ENCODE measurements at places on chromosomes 16 and 17.

DNA sequence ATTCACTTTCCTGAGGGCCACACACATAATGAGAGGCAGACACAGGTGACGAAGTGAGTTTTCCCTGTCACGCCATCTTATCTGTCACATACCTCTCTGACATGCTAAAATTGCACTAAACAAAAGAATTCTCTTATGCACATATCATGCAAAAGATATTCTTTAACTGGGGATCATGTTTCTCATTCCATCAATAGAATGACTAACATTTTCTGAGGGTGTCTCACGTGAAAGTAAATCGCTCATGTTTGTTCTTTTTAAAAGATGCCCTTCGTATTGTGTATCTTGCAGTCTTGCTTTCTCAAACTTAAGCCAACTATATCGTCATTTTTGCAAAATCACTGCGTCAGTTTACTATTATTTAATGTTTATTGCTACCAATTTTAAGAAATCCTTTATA, 306.4 kb downstream of the WWOX start:
- DNase-seq: no peak

- no peak for DNase-seq
These were observed 324.5 kb downstream of the SOX9 start for GRCh38 chr17:72445055-72445991.

DNA sequence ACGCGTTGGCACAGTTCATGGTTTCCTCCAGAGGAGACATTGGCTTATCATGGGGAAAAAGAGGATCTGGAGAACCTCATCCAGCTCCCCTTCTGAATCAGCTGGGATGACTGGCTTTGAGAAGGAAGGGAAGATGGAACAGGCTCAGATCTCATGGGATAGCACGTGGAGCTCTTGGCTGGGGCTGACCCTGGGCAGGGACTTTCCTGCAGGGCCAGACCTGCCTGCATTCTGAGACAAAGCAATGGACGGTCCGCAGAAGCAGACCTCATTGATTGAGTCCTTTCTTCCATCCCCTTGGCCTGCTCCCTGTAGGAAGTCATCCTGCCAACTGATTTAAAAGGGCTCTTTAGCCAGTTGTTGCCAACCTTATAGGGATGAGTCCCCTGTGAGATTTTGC, 26.2 kb downstream of the PLCD3 start:
- no peak for DNase-seq

- no peak for DNase-seq
These were observed 52.1 kb downstream of the USP10 start for GRCh38 chr16:84751947-84752346.

- DNase-seq: no peak
These were observed 27.7 kb downstream of the UNK start for GRCh38 chr17:75812096-75813013.

DNA sequence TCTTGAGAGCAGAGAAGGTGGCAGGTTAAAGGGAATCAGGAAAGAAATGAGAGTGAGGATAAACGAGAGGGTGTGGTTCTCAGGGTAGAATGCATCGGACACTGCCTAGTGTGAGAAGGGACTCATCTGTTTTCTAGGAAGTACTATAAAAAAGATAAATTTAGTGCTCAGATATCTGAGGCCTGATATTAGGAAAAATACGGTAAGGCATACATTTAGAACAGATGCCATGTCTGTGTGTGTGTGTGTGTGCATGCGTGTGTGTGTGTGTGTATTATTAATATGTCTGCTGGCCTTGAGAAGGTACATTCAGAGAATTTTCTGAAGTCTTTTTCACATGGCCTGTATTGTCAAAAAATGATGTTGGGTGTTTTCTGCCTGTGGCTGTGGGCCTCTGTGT, 414.8 kb downstream of the MAF start:
- no peak for DNase-seq

DNA sequence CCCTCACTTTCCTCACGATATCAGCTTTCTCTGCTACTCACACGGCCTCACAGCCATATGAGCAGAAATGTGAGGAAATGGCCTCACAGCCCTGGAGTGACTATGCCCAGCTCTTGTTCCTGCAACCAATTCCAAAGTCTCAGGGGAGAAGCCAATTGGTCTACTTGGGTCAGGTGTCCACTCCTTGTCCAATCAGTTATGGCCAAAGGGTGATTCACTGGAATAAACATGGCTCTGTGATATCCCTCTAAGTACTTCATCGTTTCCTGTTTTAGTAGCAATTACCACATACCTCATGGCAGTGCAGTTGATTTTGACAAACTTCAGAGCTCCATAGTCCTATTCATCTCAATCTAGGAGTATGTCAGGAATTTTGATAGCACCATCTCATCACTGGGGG, 195.4 kb downstream of the KATNIP start:
- no peak for DNase-seq

GRCh38 chr16:66953462-66954096, 7.5 kb upstream of the CES3 start:
- no peak for DNase-seq

DNA sequence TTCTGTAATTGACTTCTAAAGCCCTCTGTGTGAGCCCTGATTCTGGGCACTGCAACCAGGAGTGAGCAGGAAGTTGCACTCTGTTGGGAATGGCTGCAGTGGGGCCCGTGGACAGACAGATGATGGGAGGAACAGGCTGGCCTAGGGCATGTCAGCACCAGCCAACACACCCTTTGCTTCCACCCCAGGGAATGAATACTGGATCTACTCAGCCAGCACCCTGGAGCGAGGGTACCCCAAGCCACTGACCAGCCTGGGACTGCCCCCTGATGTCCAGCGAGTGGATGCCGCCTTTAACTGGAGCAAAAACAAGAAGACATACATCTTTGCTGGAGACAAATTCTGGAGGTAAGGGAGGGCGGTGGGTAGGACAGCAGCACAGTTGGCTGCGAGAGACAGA, 10.8 kb upstream of the LPCAT2 start:
- no peak for DNase-seq

Data from activated CD8-positive, alpha-beta memory T cell treated with anti-CD3 and anti-CD28 coated beads for 4 hours (primary cell).